ENCODE measurements at places on chromosomes 13 and 19.
A peak's percentile ranks its signal among the peaks of the same experiment; 100 is the strongest.

DNA sequence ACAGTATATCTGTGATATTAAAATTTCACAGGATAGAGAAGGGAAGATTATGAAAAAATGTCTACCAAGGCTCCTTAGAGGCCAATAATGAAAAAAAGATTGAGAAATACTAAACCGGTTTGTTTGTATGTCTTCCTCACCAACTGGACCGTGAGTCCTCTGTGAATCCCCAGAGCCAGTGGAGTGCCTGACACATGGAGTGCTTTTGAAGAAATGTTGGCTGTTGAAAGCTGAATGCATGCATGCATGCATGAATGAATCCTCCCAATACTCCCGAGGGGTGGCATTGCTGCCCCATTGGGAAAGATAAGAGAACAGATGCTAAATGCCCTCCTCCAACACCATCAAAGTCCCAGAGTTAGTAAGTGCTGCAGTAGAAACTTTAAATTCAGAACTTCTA is 152.7 kb upstream of the SERP2 start:
- DNase-seq = no peak

DNA sequence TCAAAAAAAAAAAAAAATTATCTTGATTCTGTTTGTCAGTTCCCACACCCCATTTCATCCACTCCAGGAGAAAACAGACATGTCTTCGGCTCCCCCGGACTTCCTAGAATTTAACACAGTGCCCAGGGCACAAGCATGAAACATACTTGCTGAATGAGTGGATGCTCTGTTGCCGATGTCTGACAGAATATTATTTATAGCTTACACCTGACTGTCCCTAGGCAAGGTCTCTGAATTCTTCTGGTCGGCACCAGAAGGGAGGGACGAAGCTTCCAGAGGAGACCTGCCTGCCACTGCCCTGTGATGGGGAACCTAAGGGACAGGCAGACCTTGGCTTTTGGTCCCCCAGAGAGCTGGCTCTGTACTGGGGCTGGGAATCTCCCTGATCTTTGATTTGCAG is 43.9 kb upstream of the PEG3 start:
- no peak for DNase-seq

DNA sequence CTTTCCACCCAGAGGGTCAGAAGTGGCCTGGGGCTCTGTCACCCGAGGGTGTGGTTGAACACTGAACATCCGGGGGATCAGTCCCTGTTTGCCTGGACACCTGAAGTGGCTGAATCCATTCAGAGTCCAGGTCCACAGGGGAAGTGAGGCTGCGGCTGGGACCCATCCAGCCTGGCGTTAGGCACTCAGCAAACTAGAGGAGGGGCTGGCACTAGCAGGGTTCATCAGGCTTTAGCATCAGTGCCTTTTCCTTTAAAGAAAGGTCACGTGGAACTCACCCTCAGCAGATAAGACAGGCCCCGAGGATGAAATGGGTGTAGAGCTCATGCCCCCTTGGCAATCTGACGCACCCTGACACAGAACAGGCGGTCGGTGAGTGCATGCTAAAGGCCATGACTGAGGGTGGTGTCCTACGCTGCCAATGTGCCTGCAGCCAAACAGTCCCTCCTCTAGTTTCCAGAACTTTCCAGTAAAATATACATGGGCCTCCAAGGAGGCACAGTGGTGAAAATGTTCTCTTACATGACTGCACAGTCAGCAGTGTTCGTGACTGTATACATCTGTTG is 72.4 kb upstream of the ARHGEF7 start:
- DNase-seq = no peak

GRCh38 chr13:24670961-24671381 is 9.2 kb upstream of the ATP12A start:
- DNase-seq = no peak

GRCh38 chr13:77919246-77919920 is 752 bp upstream of the EDNRB start:
- no peak for DNase-seq

- DNase-seq = no peak
Measured at GRCh38 chr19:35040826-35041547, 534 bp upstream of the HPN start.

DNA sequence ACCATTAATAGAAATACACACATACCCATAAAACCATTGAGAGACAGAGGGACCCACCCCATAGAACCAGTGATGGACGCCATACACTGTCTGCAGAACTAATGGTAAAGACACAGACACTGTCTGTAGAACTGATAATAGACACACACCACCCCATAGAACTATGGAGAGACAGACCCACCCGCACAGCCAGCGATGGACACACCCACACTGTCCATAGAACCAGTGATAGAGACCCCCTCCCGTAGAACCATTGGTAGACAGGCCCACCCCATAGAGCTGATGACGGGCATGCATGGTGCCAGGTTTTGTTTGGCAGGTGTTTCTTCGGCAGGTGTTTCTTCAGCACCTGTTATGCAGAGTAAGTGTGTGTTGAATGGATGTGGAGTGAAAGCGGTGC is 88.3 kb upstream of the TEX29 start:
- no peak for DNase-seq

DNA sequence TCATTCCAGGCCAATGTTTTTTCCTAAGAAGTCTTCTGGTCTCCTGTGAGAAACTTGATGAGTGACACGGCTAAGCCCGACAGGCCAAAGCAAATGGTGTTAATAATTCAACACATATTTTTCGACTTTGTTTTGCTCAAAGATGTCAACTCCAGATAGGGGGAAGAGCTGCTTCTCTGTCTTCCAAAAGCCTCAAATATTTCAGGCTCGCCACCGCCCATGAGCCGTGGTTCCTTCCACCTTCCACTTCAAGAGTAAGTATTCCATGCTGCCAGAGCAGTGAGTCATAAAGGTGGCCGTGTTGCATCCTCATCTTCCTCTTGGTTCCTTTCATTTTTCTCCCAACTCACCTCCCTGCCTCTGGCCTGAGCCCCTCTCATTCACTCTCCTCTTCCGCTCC is 272.6 kb downstream of the EFNB2 start:
- DNase-seq = no peak

- DNase-seq = no peak
Measured at GRCh38 chr19:33860312-33861090, 63.8 kb downstream of the KCTD15 start.

GRCh38 chr19:15869109-15869555 is 28.7 kb downstream of the CYP4F2 start:
- peak; percentile 7 for DNase-seq

DNA sequence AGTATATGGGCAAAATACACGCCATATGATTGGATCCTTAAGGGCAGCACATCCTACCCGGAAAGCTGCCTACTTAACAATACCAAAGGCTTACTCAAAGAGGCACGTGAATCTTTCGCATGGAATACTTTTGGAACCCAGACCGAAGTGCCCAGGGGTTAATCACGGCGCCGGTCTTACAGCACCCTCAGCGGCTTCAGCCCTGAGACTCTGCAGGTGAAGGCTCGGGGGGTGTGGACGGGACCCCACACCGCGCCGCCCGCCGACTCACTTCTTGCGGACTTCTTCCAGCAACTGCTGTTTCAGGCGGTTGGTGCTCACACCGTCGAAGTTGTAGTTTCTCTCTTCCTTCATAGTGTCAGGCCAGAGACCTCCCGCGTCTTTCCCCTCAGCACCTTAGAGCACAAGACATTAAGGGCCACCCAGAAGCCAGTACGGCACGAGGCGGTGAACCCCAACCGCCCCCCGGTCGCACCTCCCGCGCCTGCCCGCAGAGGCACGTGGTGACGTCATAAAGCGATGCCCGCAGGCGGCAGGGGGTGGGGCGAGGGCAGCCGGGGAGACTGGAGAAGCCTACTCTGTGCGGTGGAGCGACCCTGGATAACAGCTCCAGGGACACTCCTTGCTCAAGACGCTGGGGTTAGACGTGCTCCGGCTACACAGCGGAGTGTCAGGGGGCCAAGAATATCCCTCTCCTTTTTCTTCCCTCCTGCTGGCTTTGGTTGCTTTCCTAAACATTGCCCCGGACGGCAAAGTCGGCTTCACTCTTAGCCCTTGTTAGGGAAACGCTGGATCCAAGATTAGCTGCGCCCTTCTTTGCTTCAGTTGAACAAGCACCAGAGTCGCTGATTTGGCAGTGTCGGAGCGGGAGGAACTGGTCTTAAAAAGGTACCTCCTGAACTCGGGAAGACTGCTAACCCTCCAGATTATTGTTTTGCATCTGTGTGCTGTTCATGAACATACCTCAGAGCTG is at the start of gene CCDC169:
CCDC169 (minus strand) TSS at position 449 of the 973 bp plus-strand sequence; CDS start at position 354, 95 bp downstream.
- peak; percentile 9 for DNase-seq

GRCh38 chr19:45385392-45386221 is 15.2 kb upstream of the ERCC2 start:
- no peak for DNase-seq

DNA sequence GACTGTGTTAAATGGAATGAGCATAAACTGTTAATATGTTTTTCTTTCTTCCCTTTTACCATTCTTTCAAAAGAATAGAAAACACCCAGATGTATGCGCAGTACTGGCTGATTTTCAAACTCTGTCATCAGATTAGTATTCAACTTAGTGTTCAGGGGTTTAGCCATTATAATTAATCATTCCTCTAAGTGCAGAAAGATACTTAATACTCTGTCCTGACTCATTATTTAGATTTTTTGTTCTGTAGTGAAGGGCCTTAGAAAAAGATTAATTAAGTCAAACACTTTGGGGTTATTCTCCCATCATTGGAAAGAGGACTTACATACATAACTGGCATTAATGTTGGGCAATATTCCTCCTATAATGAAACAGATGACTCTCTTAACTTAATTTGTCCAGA is 1316.7 kb upstream of the SLC10A2 start:
- DNase-seq = no peak

- no peak for DNase-seq
Measured at GRCh38 chr13:41622432-41623429, 165.4 kb downstream of the RGCC start.

DNA sequence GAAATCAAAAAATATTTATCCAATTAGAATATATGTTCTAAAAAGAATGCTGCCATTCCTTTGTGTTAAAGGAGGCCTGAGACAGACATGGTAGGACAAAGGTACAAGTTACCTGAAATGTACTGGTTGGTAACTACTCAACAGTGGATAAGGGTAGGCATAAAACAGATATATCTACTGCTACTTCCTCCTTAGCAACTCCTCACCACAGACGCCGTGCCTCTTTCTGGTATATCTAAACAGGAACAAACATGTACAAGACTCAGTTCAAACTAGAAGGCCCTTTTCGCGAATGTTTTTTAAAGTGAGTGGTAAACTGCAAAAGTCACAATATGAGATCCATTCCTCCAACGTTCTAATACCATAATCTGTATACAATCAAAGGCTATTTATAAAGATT is 86.9 kb downstream of the TBC1D4 start:
- no peak for DNase-seq

DNA sequence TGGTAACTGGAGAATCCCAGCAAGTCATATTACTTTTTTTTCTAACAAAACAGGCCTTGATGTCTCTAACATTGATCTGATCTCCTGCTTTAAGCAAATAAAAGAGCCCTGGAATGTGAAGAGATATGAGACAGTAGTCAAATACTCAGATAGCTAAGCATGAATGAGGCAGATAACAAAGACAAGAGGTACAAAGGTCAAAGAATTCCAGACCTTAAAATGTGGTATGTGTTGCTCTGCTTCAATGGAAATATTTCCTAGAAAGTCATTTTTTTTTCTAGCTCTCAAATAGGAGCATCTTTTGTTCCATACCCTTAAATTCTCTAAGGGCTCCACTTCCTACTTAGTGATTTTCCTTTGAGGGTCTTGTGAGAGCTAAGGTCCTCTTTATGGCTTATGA is 54.6 kb downstream of the ZNF254 start:
- no peak for DNase-seq

- DNase-seq = no peak
Measured at GRCh38 chr13:67367399-67367798, 137.3 kb upstream of the PCDH9 start.

- DNase-seq = no peak
Measured at GRCh38 chr19:45187421-45188100, 9.0 kb downstream of the BLOC1S3 start.

DNA sequence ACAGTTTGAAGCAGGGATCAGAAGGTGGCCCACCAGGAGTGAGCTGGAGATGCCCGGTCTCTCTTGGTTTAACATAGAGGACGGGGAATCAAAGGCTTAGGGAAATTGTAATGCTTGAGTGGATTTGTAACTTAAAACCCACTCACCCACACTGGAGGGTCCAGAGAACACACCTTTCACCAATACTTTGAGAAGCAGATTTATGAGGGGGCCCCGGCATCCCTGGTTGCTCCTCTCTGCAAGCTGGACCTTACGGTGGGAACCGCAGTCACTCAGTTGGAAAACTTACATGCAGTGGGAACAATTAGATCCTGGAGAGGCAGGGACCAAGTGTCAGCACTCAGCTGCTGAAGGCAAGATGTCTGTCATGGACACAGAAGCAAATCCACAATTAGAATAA is 20.5 kb downstream of the PPP5C start:
- no peak for DNase-seq

Data from activated gamma-delta T cell treated with anti-CD3 and anti-CD28 coated beads, Interleukin-2, amount 50 U/mL, for 16 hours (primary cell).